ENCODE measurements at places on chromosomes 4 and X.

GRCh38 chrX:40327085-40327484, 229.3 kb upstream of the BCOR start:
- no peak for DNase-seq

DNA sequence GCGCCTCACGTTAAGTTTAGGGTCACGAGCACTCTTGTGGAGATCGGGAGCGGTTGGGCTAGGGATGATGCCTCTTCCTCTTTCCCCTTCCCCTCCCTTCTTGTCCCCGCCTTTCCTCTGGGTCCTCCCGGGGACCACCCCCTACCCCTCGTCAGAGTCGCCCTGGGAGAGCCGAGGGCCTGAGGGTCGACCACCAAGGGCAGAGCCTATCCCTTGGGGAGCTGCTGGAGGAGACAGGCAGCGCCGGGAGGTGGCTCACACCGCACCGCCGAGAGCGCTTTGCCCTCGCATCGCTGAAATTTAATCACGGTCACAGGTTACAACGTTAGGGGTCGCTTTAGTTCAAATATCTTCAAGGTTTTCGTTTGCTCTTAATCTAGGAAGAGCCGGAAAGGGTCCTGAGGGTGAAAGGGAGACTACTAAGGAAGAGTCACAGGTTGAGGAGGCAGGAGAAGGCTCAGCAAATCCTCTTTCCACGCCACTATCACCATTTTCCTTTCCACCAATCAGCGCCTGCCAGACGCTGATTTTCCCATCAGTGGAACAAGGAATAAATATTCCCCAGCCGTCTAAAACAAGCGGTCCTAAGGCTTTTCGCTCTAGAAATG, 528 bp upstream of the SNCA start:
- DNase-seq: no peak

DNA sequence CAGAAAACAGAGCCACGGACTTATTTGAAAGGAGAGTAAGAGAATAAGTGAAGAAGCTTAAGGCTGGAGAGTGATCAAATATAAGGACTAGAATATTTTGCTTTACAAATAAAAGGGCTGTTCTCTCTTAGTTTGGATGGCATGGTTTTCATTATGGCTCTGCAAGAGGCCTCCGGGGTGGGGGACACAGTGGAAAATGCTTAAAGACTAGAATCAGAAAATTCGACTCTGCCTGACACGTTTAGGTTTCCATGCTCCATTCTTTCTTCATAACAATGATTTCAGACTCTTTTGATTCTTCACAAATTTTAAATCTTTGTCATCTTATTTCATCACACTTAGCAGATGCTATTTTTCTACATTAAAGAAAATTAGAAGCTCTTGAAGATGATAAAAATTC, 632.4 kb upstream of the BOD1L1 start:
- DNase-seq: peak; percentile 2

DNA sequence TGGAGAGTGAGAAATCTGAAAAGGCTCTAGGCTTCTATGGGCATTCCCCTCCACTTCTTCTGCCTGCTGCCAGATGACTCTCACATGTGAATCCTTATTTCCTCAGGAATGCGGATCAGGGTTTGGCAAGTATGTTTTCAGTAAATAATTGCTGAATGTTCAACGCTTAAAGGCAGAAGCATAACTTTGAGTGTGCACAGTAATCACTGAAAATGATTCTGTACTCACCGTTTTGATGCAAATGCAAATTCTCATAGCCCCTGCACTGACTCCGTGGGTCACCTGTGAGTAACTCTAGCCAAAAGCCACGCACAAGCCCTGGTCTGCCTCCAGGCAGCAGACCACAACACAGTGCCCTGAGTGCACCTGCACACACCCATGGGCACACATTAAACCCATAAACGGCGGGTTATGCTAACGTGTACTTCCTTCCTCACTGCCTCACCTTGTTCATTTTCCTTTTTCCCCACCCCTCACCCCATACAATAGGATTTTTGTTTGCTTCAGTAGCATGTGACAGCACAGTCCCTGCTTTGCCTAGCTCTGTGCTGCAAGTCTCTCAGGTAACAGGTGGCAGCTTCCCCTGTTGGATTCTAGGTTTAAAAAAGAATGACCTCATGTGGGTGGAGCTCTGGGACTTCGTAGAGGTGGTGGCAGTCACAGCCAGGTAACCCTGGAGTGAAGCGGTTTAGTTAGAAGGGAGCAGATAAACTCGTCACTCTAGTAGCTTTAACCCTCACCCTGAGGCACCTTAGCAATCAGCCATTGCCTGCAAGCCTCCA, at the start of gene ARHGEF38:
ARHGEF38 (plus strand) TSS at position 656 of the 782 bp plus-strand sequence. CDS start 146 bp downstream, outside the sequence.
- peak; percentile 27 for DNase-seq

- DNase-seq: no peak
Measured at GRCh38 chr4:98374643-98375042, 113.5 kb downstream of the RAP1GDS1 start.

- no peak for DNase-seq
Measured at GRCh38 chr4:134531013-134531412, 329.4 kb upstream of the PABPC4L start.

- no peak for DNase-seq
Measured at GRCh38 chr4:182928061-182928460, 10.9 kb upstream of the DCTD start.

DNA sequence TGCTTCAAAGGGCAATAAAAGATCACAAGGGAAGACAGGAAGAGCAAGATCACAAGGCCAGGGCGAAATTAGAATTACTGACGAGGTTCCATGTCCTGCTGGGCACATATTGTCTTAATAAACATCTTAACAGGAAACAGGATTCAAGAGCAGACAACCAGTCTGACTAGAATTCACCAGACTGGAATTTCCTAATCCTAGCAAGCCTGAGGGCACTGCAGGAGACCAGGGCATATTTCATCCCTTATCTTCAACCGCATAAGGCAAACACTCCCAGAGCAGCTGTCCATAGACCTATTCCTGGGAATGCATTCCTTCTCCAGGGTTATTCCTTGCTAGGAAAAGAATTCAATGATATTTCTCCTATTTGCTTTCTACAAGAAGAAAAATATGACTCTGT, 12.4 kb upstream of the TDO2 start:
- no peak for DNase-seq

DNA sequence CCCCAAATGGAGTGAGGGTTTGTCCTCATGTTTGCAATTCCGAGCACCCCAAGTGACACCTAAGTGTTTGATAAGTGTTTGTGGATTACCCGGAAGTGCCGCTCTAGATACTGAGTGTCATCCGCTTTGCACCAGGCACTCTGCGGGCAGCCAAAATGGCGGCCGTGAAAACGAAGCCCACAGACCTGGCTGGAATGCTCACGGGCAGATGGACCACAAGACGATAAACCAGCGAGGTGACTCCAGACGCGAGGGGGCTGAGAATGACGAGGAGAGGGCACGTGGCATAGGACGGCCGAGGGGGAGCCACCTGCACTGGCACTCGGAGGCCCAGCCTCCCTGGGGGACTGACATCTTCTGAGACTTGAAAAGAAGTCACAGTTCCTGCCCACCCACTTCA, 51.0 kb downstream of the PPP2R2C start:
- DNase-seq: no peak

DNA sequence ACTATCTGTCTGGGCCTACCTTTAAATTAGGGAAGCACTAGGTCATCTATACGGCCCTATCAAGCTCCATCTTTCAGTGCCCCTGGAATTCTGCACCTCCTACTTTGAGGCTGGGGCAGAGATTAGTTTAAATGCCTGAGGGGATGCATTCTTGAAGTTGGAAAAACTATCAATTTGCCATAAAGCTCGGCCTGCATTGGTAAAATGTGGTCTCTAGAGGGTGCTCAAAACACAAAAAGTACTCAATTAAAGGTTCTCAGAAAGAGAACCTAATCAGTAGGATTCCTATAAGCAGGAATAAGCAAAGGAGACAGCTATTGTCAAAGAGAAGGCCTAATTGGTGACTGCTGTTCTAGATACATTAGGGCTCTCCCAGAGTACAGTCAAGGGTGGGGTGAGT, 111.7 kb downstream of the AMER1 start:
- peak; percentile 10 for DNase-seq

GRCh38 chrX:154125391-154126040, 18.5 kb upstream of the OPN1LW start:
- no peak for DNase-seq

GRCh38 chr4:154623436-154623835, 11.0 kb upstream of the FGG start:
- no peak for DNase-seq

GRCh38 chr4:94489098-94489497, 37.4 kb downstream of the PDLIM5 start:
- DNase-seq: no peak

GRCh38 chr4:140054861-140055260, 99.1 kb downstream of the MAML3 start:
- DNase-seq: no peak

- DNase-seq: no peak
Measured at GRCh38 chr4:134636338-134637051, 434.9 kb upstream of the PABPC4L start.

All from GM03348 (cell line).